Smooth muscle cell of bladder (primary cell): ENCODE measurements at places on chromosomes 6 and 20. TPM values are rescaled to one million over a fixed set of nuclear protein-coding genes. Genes with fewer than 3 reads are reported as not detected.

Gene MCCD1
- total RNA-seq = not detected in 2 replicates

Gene IL17A
- not detected in 2 replicates for total RNA-seq

Gene FNDC11
- 0.46 and 0.57 TPM in 2 replicates for total RNA-seq

Gene ZBTB22
- 18.6 and 20.2 TPM in 2 replicates for total RNA-seq

Gene HDGFL1
- not detected in 2 replicates for total RNA-seq

Gene HMGCLL1
- total RNA-seq = 0.18 and 0.28 TPM in 2 replicates

Gene MYBL2
- total RNA-seq = 0.37 and 0.71 TPM in 2 replicates

Gene VSTM2L
- 0.85 and 1.1 TPM in 2 replicates for total RNA-seq

Gene MLIP
- total RNA-seq = not detected in 2 replicates

Gene POPDC3
- total RNA-seq = 8.2 and 14.3 TPM in 2 replicates

Gene GJA10
- not detected in 2 replicates for total RNA-seq

Gene RNF144B
- 0.28 TPM in 2 replicates for total RNA-seq

Gene SLC32A1
- not detected in 2 replicates for total RNA-seq

Gene HLA-DPA1
- total RNA-seq = 2.8 TPM in 1 of 2 replicates, not detected in the other

Gene COX4I2
- total RNA-seq = not detected in 2 replicates

Gene FRMD1
- total RNA-seq = not detected in 2 replicates

Gene MOG
- not detected in 2 replicates for total RNA-seq

Gene FAM209A
- not detected in 2 replicates for total RNA-seq

Gene COL9A3
- 0.57 and 0.74 TPM in 2 replicates for total RNA-seq

Gene GJA1
- total RNA-seq = 416 and 896 TPM in 2 replicates
